ENCODE measurements at places on chromosomes 6 and 20.

DNA sequence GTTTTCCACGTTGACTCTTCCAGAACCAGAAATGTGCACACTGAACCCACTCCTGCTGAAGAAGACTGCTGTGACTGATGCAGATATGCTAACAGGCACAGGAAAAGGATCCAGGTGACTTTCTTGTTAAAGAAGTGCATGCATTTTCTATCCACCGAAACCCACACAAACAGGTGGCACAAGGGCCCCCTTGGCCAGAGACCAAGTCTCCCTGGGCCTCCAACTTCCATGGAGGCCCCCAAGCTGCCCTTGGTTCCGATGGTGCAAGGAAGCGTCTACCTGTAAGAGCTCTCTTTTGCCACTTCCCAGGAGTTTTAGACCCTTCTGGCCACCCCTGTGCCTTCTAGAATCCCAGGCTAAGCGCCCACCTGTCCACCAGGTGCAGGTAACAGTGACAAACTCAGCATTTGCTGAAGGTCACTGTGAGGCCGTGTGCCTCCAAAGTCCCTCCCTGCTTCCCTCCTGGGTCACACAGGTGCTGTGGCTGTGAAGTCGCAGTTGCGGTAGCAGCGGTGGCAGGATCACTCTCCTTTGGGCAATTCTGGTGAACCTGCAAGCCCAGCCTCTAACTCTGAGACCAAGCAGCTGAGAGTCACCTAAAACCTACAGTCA lies 134.8 kb downstream of the PXDC1 start:
- no peak for DNase-seq

- no peak for DNase-seq
Measured at GRCh38 chr20:12171923-12172524, 254.3 kb downstream of the BTBD3 start.

DNA sequence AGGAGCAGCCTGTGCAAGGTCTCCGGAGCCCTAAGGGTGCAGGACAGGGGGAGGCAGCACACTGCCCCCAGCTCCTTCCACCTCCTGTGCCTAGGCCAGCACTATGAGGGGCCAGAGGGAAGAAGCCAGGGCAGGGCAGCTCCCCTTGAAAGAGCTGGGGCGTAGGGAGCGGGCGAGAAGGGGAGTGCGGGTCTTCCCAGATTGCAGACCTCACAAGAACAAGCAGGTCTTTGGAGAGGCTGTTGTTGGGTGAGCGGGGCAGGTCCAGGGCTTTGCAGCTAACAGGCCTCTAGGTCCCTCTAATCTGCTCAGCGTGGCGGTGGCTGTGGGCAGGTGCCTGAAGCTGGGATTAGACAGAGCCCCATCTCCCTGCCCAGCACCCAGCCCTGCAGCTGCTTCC lies 22.4 kb upstream of the CST1 start:
- no peak for DNase-seq

GRCh38 chr6:37303091-37303660 lies 45.2 kb upstream of the TMEM217 start:
- DNase-seq: no peak

- no peak for DNase-seq
Measured at GRCh38 chr20:58028123-58028522, 200.3 kb downstream of the ANKRD60 start.

- no peak for DNase-seq
Measured at GRCh38 chr6:43707269-43707668, 19.7 kb upstream of the MRPS18A start.

DNA sequence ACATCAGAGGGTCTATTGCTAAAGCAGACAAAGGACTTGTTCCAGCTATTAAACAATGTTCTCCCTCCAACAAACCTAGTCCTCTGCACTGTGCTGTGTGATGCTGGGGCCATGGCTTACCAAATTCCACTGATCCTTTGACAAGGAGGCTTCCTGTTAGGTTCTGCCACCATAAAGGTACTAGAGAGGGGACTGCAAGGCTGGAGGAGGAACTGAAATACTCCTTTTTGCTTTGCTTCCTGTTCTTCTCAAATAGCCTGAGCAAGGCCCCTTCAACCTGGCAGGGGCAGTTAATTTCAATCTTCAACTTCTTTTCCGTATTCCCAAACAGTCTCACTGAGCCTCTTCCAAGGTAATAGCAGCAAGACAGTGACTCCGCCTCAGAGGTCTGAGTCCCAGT lies 286.4 kb upstream of the IRAK1BP1 start:
- no peak for DNase-seq

- DNase-seq: peak; percentile 47
Measured at GRCh38 chr6:52399511-52400312, 20.4 kb upstream of the EFHC1 start.

DNA sequence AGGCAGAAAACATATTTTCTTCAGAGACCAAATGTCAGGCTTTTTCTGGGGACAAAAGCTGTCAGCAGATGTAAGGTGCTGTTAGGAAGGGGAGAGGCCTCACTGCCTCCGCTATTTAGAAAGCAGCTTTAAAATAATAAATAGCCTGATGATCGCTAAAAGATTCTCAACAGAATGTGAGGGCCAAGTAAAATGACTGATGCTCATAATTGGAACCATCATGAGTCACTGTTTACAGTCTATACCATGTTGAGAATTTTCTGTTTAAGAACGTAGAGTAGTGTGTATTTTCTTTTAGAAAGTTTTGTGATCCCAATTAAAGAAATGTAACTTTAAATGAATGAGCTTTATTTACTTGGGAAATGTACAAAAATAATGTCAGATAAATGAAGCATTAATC lies 220.0 kb downstream of the CLIC5 start:
- no peak for DNase-seq

- peak; percentile 52 for DNase-seq
Measured at GRCh38 chr6:88870717-88871330, 92.6 kb downstream of the RNGTT start.

GRCh38 chr6:143598466-143599080 lies 79.2 kb upstream of the PHACTR2 start:
- DNase-seq: peak; percentile 15

DNA sequence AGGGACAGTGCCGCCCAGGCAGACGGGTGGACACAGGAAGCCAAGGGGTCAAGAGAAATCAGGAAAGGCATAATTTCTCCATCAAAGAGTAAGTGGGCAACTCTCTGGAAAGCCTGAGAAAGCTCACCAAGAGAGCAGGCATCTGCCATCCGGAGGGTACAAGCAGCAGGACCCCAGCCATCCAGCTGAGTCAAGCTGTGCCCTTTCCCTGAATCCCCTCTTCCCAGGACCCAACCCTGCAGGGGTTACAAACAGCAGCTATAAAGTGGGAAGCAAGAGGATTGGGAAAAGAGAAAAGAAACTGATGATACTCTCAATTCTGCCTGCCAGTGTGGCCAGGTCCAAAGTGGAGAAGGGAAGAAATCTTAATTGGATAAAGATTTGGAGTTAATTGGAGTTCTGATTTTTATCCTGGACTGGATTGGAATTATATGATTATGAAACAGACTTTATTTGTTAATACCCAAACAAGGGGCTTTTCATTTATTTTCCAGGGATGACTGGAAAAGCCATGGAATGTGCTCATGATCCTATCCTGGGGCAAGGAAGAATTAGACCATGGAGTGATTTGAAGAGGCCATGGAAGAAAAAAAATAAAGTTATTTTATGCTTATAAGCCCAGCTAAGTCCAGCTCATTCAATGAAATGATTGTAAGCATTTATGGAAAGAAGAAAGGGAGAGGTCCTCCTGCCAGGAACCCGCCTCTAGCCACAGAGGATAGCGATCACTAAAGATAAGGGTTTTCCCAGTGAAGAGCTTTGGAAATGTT lies 34.9 kb downstream of the NHLRC1 start:
- DNase-seq: no peak

DNA sequence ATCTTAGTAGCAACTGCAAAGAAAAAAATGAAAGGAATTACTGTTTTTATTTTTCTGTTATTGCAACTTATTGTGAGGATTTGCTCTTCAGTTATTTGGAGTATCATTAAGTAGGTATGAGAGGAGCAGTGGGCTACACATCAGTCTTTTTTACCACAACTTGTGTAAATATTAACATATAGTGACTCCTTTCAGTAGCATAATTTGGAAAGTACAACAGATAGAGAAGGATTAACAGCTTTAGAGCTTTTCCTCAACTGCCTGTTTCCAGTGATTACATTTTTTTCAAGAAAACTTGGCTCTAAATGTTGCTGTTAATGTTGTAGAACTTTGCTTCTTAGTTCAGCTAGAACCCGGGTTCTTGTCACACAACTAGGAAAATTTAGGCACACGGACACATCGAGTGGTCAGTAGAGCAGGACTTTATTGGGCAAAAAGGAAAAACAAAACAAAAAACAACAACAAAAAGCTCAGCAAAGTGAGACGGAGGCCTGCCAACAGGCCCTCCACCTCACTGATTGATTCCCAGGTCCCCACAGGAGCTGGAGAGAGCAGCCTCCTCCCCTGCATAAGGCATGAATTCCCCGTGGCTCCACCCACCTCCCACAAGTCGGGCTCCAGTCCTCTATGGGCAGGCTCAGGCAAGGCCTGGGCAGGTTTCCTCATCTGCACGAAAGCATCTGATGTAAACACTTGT lies 75.1 kb downstream of the ADGRG6 start:
- no peak for DNase-seq

- peak; percentile 14 for DNase-seq
Measured at GRCh38 chr6:157990321-157991066, 8.8 kb downstream of the SYNJ2 start.

DNA sequence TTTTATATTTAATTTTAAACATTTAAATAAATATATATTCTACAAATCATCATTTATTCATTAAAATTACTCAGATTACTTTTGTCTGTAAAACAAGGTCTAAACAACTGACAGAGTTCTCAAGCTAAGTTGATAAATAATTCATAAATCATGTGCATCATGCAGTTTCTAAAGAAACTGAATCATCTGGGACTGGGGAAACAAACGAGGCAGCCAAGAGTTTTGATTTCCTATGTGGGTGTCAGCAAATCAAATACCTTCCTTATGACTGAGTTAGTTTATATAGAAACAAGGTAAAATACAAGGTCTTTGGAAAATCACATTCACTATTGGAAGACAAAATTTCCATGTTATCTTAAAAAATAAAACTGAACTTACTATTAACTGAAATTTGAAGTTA lies 149.9 kb upstream of the BEND6 start:
- no peak for DNase-seq

- DNase-seq: peak; percentile 70
Measured at GRCh38 chr20:3980260-3981131, 34.9 kb downstream of the RNF24 start.

- DNase-seq: no peak
Measured at GRCh38 chr20:41395667-41396664, 29.3 kb upstream of the EMILIN3 start.

DNA sequence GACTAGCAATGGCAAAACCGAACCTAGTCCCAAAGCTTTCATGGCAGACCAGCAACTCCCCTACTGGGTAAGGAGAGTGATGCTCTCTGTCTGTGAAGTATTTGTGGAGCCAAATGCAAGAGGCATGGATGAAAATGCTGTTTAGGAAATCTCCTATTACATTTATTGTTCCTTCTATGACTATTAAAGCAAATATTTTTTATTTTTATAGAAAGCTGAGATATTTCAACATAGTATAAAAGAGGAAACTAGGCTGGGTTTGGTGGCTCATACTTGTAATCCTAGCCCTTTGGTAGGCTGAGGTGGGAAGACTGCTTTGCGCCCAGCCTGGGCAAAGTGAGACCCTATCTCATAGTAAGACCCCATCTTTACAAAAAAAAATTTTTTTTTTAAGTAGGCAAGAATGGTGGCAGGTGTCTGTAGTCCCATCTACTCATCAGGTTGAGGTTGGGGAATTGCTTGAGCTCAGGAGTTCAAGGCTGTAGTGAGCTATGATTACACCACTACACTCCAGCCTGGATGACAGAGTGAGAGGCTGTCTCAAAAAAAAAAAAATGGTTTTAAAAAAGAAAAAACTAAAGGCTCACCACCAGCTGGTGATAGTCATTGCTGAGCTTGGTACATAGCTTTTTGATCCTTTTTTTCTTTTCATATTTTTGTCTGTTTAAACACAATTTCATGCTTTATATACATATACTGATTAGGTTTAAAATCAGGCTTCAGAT lies 11.3 kb downstream of the KDM1B start:
- DNase-seq: no peak

DNA sequence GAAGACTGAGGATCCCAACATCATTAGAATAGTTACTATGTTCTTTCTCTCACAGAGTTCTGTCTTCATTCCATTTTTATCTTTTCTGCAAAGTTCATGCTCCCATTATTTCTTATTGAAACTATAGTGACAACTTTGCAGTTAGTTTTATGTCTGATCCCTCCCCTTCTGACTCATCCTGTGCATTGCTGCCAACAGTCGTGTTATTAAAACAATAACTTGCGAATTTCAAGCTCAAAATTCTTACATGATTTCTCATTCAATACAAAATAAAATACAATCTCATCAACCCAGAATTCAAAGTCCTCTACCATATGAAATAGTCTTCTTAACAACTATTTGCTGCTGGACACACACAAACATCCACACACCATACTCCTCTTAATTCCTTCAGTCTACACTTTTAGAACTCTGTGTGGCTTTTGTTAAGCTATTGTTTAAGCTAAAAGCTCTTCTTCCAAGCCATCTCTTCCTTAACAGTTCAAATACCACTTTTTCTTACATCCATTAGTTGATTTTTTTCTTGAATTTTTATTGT lies 261.4 kb upstream of the IRAK1BP1 start:
- no peak for DNase-seq

DNA sequence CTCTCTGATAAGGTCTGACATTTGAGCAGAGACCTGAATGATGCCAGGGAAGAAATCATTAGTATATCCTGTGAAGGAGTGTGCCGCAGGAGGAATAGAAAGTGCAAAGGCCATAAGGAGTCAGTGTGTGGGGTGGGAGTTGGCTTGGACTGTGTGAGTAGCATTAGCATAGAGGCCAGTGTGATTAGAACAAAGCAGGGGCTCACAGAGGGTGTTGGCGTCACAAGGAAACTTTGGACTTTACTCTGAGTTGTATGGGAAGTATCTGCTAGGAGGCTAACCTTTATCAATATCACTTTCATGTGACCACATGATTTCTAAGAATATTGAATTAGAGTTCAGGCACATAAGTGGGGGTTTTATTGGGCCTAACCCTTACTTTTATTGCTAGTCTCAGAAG lies 12.1 kb downstream of the TMEM200A start:
- no peak for DNase-seq

DNA sequence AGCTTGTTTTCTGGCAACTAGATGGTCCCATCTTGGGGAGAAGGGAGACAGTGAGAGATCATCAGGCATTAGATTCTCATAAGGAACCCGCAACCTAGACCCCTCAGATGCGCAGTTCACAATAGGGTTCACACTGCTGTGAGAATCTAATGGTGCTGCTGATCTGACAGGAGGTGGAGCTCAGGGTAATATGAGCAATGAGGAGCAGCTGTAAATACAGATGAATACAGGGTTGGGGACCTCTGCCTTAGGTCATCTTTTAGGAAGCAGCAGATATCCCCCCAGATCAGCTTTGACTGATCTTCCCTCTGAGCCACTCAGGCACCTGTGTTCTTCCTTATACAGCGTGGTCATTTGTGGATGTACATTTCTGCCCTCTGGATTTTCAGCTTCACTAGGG lies 63.4 kb downstream of the SMOC2 start:
- no peak for DNase-seq

- DNase-seq: no peak
Measured at GRCh38 chr6:126268092-126268491, 71.8 kb upstream of the CENPW start.

Data from activated CD4-positive, alpha-beta T cell treated with anti-CD3 and anti-CD28 coated beads, Interleukin-2, Interleukin-6, amounts not matched to agents 100 ng/mL and 50 ng/mL, durations not matched to agents 16 hours and 8 hours (primary cell).